Stimulated activated CD4-positive, alpha-beta T cell treated with anti-CD3 and anti-CD28 coated beads, Interleukin-15, amount 100 ng/mL, for 48 hours (primary cell): ENCODE measurements at places on chromosomes 1 and 21.

GRCh38 chr1:66342707-66343106 lies 191.2 kb upstream of the SGIP1 start:
- no peak for DNase-seq

- no peak for DNase-seq
These were observed 137.7 kb downstream of the NAV1 start for GRCh38 chr1:201676641-201677040.

DNA sequence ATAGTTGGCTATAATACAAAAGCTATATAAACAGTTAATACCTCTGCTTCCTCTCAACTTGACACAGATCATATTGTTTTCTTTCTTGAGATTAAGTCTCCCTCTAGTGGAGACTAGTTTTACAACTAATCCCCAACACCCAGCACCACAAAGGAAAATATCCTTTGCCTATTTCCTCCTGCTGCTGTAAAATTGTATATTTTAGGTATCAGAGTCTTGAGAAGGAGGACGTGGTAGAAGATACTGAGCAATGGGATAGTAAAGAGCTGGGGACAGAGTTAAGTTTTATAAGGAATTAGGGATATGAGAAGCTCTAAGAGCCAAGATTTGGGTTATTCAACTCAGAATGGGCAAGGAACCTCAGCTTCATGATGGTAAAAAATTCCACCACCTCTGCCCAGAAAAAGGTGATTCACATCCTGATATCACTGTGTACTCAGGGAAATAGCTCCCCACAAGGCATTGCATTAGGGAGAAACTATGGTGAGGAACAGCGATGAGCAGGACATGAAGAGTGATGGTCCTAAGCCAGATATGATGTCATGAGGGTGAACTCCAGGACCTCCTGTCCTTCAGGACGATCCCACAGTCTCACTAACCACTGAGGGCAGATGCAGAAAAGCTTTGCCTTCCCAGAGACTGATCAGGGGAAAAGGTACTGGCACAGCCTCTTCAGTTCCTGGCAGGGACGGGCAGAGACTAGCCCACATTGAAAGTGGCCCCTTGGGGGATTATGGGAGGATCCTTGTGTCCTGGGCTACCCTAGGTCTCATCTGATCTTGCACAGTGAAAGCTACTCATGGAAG lies 14.7 kb upstream of the CFAP126 start:
- DNase-seq, result no peak

DNA sequence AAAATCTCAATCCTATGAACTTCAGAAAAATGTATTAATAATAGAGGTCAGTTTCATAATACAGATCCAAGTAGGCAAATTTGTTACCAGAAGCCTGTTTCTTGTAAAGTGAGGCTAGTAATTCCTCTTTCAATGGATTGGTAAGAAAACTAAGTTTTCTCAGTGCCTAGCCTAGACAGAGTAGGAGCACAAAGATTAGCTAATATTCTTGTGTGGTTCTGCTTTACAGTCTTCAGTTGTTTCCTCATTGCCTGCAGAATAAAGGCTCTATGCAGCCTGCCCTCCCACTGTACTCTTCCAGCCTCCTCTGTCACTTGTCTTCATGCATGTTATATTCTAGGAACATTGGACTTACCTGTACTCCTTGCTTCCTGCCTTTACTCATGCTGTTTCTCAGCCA lies 2.4 kb upstream of the PPP1R15B start:
- DNase-seq, result no peak
